Sciatic nerve (tissue), 2 donors: ENCODE measurements at places on chromosomes 7 and 10.

DNA sequence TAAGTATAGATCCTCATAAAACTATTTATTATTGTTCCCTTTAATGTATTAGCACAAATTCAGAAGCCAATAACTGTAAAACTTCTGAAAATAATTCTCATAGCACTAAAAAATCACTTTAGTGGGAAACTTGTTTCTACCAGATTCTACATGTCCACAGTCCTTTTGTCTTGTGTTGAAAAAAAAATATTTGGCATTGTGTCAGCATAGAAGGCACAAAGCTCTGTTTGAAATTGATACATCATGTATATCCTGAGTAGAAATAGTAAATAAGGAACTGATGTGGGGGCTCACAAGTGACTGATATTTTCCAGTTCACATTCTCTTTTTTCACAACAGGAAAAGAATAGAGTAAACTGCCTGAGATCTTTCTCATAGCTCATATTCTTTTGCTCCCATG, 134.6 kb downstream of the GRM3 start:
- DNase-seq = no peak

DNA sequence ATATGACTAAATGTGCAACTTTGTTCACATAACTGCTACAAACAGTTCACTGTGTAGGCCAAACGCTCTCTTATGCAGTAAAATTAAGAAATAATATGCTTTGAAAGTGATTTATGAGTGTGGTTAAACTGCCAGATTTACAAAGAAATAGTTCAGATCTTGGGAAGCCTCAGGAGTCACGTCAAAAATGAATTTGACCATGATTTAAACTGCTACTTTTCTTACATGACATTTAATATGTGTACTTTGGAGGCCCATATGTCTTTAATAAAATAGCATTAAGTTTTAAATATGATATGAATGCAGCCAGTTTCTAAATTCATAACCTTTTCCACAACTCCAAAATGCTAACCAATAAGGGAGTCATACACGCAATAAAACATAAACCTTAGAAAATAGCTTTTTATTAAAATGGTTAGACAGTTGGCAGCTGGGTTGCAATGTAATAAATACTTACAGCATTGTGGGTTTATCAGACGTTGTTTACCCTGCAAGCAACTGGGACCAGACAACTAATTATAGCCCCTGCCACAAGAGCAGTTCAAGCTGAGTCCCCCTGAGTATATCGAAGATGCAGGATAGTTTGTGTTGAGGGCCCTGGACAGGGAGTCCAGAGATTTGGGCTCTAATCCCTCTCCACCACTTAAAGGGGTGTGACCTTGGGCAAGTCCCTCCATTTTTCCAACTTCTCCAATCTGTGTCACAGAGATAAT, 640.4 kb downstream of the LRMDA start:
- DNase-seq = no peak

DNA sequence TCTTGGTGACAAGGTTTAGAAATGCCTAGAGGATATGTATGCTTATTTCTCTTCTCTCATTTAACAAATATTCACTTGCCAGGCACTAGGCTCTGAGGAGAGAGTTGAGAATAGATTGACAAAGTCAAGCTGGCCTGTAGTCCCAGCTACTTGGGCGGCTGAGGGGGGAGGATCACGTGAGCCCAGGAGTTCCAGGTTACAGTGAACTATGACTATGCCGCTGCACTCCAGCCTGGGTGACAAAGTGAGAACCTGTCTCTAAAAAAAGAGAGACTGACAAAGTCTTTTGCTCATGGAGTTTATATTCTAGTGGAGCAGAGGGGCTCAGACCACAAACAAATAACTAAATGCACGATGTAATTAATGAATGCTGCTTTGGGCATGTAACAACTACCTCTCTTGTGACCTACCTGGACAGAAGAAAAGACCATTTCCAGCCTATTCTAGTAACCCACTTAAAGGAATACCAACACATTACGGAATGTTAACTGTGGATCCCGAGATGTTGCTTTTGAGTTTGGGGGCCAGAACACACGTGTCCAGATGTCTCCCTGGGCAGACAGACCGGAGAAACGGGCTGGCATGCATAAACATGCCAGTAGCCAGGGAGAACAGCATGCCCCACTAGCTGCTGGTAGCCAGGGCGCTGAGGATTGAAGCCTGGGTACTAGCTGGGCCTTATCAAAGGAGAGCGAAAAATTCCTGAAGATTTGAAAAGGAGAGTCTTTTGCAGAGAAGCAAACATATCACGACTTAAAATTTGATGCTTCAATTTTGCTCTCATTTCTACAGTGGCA, 2.6 kb upstream of the BMPR1A start:
- DNase-seq = no peak

DNA sequence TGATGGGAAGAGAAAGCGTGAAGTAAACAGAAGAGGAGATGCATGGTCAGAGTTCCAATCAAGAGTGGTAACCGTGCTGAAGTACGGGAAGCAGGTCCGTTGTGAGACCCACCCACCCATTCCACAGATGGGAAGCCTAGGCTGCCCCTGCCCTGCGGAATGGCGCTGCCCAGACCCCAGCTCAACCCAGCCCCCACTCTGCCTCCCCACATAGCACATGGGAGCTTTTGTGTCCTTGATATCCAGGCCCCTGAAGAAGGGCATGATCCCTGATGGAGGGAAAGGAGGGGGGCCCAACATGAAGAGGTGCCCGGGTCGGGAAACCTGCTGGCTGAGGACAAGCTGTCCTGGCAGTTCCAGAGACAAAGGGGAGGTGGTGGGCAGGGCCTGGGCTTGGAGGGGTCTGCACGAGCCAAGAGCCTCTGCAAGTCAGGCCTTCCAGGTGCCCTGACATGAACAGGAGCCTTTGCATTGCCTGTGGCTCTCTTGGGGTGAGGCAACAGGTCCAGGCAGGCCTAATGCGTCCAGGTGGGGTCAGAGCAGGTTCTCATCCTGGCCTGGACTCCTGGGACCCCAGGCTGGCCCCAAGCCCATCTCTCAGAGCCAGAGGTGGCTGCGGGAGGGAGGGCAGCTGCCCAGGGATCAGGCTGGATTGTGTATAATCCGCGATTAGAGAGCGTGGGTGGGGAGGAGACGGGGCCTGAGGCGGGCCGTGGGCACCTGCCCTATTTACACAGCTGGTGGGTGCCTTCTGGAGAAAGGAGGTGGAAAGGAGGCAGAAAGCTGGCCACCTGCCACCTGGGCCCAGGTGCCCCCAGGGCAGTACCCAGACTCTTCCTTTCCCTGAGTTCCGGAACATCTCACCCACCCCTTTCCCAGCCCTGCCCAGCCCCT, 23.5 kb downstream of the YKT6 start:
- no peak for DNase-seq

DNA sequence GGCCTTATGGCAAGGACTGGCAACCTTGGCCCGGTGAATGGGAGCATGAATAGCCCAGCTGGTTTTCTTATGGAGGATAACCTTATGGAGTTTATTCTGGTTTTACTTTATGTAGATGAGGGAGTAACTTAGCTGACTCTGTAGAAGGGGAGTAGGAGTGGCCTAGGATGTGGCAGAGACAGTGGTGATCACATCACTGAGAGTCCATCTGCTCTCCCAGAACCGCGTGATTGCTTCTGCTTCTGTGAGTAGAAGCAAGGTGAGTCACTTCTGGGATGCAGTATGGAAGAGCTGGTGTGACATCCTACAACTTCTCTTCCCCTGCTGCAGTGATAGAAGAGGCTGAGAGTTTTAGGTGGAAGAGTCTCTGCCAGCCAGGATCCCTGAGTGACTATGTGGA, 129.2 kb downstream of the RPS24 start:
- no peak for DNase-seq

DNA sequence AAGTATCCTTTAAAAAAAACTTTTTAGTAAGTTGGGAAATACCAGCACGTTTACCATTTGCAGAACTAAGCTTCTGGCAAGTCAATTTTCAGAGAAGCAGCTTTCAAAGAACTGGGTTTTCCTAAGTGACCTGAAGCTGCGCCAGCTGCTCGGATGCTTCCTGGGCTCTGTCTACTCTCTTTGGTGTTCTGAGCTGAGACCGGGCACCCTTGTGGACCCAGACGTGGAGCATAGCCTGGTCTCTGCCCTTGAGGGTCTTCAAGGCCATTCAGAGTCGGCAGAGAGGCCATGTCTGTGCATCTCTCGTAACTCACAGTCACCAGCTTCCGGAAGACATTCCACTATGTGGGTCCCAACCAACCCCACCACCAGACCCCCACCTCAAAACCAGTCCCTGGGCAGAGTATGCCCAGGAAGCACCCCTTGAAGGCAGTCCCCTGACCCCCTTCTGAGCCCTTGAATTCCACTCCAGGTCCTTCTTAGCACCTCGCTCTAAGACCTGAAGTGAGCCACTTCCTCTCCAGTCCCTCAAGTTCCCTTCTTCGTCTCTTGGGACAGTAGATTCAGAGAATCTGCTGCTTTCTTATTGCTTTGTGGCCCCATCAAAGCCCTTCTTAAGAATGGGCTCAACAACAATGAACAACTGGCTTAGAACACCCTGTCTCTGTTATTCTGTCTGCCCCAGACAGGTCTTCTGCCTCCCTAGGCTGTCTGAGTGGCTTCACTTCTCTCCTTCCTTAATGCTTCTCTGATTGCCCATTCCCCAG, 8.5 kb downstream of the CALML5 start:
- DNase-seq = no peak
